ENCODE measurements at places on chromosomes 3 and 15.
A peak's percentile ranks its signal among the peaks of the same experiment; 100 is the strongest.

DNA sequence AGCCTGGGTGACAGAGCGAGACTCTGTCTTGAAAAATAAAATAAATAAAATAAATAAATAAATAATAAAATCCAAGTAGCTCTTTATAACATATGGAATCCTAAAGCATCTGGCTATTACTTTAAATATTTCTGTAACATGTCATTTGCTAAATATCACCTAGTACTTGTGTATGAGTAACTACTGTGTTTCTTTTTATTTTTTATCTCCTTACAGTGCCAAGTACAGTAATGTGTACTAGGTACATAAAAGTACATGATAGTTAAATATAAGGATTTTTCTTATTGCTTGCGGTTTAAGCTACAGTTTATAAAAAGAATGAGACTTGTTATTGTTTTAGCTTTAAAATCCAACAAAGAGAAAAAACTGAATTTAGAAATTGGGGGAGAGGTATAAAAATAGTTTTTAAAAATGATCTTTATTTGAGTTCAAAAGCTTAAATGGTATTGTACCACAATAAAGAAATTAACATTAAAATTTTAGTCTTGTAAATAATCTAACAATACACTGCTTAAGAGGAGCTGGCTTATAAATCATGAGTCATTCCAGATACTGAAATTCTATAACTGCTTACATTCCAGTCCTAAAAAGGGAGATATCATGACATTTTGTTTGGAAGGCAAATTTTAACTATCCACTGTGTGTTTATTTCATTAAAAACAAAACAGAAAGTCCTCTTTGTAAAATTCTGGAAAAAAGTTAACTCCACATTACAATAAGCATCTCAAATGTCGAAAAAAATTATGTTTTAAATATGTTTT lies 73.1 kb downstream of the FGF7 start:
- DNase-seq = no peak

- no peak for DNase-seq
Measured at GRCh38 chr3:125145751-125146475, 66.6 kb downstream of the SLC12A8 start.

GRCh38 chr15:66961407-66961884 lies 104.0 kb upstream of the SMAD3 start:
- no peak for DNase-seq

GRCh38 chr15:100598655-100599054 lies 3.3 kb downstream of the LINS1 start:
- DNase-seq = no peak

GRCh38 chr3:46378426-46378942 lies 7.7 kb downstream of the CCR5 start:
- peak; percentile 50 for DNase-seq

DNA sequence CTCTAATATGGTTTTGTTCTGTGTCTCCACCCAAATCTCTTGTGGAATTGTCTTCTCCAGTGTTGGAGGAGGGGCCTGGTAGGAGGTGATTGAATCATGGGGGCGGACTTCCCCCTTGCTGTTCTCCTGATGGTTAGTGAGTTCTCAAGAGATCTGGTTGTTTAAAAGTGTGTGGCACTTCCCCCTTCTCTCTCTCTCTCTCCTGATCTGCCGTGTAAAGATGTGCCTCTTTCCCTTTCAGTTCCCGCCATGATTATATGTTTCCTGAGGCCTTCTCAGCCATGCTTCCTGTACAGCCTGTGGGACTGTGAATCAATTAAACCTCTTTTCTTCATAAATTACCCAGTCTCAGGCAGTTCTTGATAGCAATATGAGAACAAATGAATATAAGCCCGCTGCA lies 33.1 kb downstream of the RETNLB start:
- DNase-seq = no peak

All from stimulated activated effector memory CD8-positive, alpha-beta T cell treated with anti-CD3 and anti-CD28 coated beads, Interleukin-12 subunit alpha, Interleukin-12 subunit beta, amount 100 ng/mL, for 72 hours (primary cell).